ENCODE measurements at places on chromosomes 7 and 10.

- no peak for DNase-seq
Observed at GRCh38 chr10:87974769-87975168, 111.3 kb downstream of the PTEN start.

DNA sequence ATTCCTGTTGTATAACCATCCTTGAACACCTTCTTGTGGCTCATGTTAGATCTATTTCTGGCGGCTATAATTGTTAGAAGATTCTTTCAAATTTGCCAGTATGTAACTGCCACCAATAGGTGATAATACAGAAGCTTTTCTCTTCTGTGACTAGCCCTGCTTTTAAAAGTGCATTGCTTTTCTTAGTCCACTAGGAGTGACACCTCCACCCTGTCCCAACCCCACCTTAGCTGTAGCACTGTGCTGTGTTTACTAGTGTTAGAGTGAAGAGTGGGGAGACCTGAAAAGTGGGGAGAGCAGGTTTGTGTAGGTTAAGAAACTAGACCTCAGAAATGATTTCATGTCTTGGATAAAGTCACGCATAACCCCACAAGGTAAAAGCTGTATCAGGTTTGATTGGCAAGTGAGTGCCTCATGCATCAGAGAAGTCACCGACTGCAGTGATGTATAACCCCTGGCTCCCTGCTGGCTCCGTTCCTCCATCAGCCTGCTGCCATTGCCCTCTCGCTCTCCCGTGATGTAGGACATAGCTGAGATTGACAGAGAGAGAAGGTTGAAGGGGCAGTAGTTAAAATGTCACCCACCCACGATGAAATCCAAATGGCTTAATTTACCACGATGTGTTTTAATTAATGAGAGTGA, 12.5 kb downstream of the NPVF start:
- no peak for DNase-seq

DNA sequence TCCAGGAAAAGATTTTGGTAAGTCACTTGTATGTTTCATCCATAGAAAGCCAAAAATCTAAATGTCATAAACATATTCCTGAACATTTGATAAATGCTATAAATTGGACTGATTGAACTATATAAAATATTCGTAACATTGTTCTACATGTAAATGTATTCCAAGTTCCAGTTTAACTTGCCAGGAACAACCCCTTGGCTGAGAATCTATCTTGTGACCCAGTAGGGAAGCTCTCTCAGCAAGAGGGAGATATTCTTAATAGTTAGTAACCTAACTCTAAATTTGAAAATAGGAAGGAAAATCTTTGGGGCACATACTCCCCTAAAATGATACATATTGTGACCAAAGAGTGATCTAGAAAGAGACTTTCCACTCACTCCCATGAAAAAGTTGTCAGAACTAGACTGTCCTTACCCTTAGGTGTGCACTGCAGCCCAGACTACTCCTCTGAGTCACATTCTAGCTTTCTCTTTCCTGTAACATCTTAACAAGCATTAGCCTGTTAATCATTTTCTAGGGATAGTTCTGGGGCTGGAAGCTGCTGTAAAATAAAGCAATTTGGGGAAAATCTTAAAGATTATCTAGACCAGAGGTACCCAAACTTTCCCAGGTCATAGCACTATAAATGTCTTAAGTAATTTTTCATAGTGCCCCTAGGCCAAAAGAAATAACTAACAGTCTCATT, 73.7 kb upstream of the SKAP2 start:
- DNase-seq, result no peak

DNA sequence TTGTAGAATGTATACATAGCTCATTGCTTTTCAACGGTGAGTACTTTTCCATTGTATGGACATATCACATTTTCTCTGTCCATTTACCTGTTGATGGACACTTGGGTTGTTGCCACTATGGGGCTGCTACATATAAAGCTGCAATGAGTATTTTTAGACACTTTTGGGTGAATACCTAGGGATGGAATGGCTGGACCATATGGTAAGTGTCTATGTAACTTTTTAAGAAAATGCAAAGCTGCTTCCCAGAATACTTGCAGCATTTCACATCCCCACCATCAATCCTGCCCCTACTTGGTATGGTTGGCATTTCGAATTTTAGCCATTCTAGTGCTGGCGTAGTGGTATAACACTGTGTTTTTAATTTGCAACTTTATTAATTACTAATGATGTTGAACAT, 274.6 kb downstream of the TNS3 start:
- DNase-seq, result no peak

DNA sequence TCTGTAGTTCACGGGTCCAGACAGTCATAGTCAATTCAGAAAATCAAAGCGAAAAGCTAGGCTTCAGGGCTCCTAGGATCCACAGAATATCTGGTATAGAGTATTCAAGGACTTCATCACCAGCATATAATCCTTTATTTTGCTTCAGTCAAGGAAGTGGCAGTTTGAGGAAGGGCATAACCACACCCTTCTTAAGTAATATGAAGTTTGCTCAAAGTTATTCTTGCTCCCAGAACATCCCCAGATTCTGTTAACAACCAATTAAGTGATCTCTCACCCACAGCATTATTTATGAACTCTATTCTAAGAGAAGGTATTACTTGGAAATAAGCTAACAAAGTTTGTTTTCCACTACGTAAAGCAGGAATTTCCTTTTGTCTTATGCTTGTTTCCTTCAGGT, 13.2 kb downstream of the CWF19L1 start:
- no peak for DNase-seq

DNA sequence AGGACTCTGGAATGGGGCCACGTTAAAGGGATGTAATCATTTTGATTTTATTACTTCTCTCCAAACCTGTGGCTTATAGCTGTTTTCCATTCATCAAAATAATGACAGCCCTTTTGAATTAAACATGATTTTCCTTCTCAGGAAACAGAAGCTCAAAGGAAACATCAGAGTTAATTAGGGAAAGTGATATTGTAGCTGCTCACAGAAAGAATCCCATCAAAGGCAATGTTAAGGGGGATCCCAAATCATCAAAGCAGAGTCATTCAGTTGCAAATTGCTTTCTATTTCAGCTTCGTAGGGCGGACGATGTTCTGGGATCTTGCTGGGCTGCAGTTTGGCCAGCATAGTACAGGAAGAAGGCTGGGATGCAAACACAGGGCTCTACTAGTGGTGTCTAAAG, 563.2 kb downstream of the CCSER2 start:
- no peak for DNase-seq

All from activated CD4-positive, CD25-positive, alpha-beta regulatory T cell treated with anti-CD3 and anti-CD28 coated beads, Interleukin-2, amount 50 U/mL, for 16 hours (primary cell).